ENCODE measurements at places on chromosomes 1 and 21.

GRCh38 chr1:245319094-245319493 lies 164.3 kb downstream of the KIF26B start:
- DNase-seq: no peak

DNA sequence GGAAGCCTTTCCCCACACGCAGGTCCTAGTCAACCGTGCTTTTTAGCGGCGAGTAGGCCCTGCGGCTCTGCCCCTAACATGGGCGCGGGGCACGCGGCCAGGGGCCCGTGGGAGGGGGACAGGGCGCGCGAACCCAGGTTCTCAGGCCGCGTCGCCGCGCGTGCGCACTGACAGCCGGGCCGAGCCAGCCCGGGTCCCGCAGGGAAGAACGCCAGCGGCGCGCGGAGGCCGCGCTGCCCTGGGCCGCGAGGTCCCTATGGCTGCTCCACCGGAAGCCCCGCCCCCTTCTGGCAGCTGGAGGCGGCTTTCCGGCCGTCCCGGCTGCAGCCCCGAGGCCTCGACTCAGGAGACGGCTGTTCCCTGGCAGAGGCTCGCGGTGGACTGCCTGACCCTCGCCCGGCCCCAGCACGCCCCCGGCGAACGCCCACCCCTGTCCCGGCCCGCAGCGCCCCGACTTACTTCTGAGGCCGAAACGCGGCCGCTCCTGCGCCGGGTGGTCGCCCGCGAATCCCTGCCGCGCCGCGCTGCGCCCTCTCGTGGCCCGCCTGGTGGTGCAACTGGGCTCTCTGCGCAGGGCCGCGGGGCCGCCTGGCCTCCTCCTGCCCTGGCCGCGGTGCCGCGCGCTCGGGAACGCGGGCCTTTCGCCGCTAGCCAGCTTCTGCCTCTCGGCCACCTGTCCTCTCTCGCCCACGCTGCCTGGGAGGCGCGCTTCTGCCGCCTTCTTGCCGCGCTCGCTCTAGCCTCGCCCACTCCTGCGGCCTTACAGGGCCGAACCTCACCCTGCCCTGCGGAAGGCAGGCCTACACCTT lies 16.6 kb upstream of the RIPPLY3 start:
- peak; percentile 72 for DNase-seq

DNA sequence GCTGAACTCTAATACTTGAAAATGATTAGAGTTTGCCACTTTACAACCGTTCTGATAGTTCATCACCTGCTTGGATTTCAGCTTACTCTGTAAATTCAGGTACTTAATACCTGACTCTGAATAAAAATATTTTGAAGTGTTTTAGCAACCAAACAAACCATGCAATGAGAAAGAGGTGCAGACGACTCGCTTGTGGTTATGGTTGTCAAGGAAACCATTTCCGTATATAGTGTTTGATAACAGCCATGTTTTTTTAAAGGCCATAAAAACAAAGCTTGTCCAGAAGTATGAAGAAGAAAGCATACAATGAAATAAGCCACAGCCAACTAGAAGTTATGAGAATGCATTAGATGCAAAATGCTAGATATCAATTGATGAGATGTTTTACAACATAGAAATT lies 167.2 kb upstream of the HMCN1 start:
- peak; percentile 21 for DNase-seq

DNA sequence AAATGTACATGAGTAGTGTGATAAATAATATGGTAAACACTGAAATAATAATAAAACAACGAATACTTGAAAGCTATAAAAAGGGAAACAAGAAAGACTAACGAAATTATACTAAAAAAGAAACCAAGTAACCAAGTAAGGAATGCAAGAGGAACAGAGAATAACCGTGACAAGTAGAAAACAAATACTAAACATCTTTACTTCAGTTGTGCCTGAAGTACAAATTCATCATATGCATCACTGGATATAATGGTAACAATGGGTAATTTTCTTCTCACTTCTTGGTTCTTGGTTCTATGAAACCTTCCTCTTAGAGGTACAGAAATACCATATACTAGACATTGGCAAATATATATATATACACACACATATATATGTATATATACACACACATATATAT lies 1093.6 kb upstream of the B3GALT2 start:
- DNase-seq: no peak

- no peak for DNase-seq
These were observed 11.1 kb downstream of the RNU1-2 start for GRCh38 chr1:16906873-16907272.

- no peak for DNase-seq
These were observed 19.7 kb downstream of the STUM start for GRCh38 chr1:226568077-226568831.

DNA sequence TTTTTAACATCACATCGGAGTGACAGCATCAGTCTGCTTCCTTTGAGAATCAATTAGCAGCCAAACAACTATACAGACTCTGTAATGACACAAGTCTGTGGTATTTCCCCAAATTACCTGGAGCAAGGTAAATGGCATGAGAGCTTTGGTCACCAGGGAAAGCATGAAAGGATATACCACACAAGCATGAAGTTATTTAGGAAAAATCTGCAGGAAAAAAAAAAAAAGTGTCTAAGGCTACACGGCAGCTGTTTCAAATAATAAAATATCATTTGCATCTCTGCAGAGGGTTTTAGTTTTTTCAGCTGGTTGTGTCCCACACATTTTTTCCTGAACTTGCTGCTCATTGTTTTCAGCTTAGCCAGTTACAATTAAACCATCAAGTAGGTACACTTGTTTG lies 234.7 kb downstream of the TTLL7 start:
- no peak for DNase-seq

DNA sequence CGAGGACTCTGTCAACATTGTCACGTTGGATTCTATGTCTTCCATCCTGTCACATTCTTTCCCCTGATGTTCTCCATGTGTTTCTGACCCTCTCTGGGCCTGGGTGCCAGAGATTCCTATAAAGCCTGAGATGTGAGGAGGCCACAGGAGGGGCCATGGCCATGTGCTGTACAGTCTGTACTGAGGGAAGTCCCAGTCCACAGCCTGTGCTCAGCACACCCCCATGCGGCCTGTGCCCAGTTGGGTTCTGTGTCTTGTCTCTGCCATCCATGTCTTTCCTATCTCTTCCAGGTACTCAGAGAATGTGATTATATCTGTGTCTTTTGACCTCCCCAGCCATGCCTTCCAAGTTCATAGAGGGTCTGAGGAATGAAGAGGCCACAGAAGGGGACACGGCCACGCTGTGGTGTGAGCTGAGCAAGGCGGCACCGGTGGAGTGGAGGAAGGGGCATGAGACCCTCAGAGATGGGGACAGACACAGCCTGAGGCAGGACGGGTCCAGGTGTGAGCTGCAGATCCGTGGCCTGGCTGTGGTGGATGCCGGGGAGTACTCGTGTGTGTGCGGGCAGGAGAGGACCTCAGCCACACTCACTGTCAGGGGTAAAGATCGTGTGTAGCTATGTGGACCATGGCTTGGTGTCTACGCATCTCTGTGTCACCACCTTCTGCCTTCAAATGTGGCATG lies 86.1 kb downstream of the OBSCN start:
- no peak for DNase-seq

DNA sequence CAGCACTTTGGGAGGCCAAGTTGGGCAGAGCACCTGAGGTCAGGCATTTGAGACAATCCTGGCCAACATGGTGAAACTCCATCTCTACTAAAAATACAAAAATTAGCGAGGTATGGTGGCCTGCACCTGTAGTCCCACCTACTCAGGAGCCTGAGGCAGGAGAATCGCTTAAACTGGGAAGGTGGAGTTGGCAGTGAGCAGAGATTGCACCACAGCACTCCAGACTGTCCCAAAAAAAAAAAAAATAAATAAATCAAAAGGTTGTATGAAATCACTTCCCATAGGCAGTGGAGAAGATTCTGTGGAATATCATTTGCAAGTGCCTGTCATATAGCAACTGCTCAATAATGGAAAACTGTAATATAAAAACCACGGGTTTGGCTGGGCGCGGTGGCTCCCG lies 65.1 kb upstream of the SERBP1 start:
- DNase-seq: no peak

DNA sequence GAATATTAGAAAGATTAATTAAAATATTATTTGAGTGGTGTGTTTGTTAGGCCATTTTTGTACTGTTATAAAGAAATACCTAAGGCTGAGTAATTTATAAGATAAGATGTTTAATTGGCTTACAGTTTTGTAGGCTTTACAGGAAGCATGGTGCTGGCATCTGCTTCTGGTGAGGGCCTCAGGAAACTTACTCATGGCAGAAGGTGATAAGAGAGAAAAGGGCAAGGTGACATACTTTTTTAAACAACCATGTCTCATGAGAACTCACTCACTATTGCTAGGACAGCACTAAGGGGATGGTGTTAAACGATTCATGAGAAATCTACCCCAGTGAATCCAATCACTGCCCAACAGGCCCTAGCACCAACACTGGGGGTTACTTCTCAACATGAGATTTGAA lies 56.7 kb upstream of the RGS21 start:
- DNase-seq: no peak

- no peak for DNase-seq
These were observed 67.5 kb downstream of the PRDM16 start for GRCh38 chr1:3136532-3136931.

DNA sequence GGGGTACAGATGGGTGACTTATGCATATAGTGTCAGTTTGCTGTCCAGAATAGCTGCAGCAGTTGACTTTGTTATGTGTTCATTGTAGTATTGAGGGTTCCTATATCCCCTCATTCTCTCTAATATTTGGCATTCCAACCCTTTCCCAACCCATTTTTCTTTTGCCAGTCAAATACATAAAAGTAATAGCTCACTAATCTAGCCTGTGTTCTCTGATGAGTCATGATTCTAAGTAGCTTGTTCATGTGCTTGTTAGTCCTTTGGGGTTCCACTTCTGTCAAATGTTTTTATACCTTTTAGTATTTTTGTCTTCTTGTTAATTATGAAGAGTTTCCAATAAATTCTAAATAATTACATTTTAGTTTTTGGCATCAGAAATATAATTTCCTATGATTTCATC lies 99.2 kb upstream of the MROH9 start:
- no peak for DNase-seq

GRCh38 chr1:14625996-14626395 lies 27.5 kb downstream of the KAZN start:
- DNase-seq: no peak

GRCh38 chr1:15065291-15065690 lies 88.3 kb upstream of the TMEM51 start:
- DNase-seq: no peak

DNA sequence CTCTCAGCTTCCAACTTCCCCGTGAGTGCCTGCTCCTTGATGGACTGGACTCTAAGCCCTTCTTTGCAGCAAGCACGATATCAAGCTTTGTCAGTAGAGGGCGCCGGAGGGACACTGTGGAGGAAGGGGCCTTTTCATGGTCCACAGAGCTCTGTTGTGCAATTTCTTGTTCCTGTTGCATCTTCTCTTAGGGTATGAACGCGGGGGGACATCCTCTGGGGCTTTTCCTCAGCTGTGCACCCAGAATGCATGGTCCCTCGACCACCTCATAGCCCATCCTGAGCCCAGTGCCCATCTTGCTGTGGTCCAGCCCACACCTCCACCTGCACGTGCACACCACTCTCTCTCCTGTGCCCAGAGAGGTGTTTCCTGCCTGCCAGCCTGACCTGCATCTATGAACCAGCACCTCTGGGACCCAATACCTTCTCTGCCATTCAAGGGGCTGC lies 556.8 kb downstream of the PTPRU start:
- peak; percentile 48 for DNase-seq

DNA sequence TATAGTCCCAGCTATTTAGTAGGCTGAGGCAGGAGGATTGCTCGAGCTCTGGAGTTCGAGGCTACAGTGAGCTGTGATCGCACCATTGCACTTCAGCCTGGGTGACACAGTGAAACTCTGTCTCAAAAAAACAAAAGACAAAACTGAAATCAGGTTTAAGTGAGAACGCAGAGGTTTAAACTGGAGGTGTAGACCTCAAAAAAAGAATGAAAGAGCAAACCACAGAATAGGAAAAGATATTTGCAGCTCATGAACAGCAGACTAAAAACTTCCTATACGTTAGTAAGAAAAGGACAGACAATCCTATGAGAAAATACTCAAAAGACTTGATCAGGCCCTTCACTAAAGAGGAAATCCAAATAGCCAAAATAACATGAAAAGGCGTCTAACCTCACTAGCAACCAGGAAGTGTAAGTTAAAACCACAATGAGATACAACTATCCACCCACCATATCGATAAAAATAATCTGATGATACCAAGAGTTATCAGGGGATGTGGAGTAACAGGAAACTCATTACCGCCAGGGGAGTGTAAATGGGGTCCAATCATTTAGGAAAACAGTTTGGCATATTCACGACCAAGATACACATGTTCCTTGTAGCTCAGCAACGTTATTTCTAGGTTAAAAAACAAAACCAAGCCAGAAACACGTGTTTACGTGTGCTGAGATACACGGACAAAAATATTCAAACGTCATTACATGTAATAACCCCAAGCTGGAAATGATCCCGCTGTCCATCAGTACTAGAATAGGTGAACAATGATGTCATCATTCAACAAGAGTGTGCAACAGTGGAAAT lies 9.8 kb downstream of the TNFRSF9 start:
- DNase-seq: no peak

DNA sequence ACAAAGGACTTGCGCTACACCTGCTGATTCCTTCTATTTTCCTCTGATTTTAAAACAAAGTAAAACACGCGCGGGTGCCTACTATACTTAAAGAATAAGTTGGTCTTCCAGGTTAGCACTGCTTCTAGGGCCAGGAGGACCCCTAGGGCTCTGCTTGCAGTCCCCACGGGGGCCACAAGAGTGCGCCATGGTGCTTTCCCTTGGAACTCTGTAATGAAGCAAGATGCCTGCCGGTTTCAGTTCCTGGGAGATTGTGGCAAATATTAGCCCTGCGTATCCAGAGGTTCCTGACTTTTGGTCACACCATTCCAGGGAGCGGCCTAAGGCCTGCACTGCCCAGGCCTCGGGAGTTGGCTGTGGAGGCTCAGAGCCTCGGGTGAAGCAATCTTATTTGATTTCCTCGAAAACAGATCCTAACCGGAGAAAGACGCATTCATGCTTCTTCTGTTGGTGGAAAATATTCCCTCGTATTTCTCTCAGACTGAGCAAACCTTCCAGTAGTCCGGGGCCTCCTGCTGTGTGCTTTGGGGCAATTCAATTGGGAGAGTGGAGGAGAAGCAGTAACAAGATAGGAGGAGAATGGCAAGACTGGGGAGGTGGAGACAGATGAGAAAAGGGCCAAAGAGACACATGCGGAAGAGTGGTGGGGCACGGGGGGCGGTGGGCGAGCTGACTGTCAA lies 25.3 kb downstream of the ADAM30 start:
- DNase-seq: peak; percentile 54

GRCh38 chr1:226419284-226420029 lies 11.6 kb upstream of the PARP1 start:
- no peak for DNase-seq

GRCh38 chr1:84425150-84425896 lies 27.0 kb downstream of the DNASE2B start:
- DNase-seq: no peak
